ENCODE measurements at places on chromosomes 5 and 9.
A peak's percentile ranks its signal among the peaks of the same experiment; 100 is the strongest.

DNA sequence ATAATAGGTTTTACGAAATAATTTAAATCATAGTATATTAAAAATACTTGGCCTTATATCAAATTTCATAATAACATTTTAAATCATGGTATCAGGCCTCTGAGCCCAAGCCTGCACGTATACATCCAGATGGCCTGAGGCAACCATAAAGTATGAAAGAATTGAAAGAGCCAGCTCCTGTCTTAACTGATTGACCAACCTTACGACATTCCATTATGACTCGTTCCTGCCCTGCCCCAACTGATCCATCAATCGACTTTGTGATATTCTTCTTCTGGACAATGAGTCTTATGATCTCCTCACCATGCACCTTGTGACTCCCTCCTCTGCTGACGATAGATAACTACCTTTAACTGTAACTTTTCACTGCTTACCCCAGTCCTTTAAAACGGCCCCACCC, 545.0 kb downstream of the MTRR start:
- DNase-seq: no peak

DNA sequence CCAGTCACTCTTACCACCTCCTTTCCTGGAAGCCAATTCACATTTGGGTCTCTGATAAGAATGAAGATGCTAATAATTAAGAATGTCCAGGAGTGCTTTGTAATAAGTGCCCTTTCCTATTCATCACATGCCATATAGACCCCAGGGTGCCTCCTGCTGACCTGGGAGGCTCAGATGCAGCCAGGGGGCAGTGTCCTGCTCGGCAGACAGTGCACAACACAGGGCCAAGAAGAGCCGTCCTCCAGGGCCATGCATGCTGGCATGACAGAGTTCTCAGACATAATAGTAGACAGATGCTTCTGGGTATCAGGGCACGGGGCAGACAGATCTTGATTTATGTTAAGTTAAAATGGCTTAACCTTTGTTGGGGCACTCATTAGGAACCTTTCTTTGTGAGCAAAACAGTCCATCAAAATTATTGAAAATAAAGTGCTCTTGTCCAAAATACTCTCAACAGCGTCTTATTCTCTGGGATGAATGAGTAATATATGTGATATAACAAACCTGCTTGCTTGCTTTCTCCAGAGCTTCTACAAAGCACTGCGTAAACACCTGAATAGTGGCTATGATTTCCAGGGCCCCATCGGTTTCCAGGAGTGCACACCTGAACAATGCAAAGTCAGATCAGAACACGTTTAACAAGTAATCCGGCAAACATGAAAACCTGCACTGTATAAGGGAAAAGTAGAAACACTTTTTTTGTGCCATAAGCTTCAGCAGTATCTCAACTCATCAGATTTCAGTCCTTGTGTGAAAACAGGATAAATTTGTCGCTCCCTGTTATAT, 192.7 kb downstream of the FANCC start:
- DNase-seq: no peak

DNA sequence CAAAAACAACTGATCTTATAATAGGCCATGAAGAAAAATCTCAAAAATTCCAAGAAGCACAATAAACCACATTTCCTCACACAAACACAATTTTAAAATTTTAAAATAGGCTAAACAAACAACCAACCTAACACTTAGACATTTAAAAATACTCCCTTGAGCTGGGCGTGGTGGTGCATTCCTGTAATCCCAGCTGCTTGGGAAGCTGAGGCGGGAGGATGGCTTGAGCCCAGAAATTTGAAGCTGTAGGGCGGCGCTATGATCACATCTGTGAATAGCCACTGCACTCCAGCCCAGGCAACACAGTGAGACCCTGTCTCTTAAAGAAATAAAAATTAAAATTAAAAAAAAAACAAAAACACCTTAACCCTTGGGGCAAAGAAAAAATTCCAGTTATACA, 36.9 kb upstream of the TESK1 start:
- DNase-seq: no peak

DNA sequence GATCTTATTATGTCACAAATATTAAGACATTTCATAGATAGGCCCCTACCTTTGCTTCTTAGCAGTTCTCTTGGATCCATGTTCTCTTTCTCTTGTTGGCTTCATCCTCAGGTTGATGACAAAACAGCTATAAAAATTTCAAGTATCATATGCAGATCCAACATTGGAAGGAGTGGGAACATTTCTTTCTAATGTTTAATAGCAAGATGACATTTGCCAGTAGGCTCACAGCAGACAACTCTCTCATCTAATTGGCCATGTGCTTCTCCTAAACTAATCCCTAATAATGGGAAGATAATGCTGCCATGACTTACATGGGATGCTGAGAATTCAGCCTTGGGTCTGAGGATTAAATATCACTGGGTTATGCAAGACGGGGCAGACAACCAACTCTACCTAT, 485.5 kb upstream of the SEMA6A start:
- no peak for DNase-seq

DNA sequence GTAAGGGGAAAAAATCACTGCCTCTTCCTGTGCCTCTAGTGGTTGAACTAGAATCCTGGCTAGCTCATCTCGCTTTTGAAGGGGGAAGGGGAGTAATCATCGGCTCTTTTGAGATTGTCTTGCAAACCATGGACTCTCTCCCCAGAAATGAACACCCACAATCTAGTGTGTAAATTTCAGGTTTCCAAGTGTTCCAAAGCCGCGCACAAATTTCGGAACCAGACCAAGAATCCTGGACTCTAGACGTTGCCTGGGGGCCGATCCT, 4.9 kb upstream of the FOXE1 start:
- no peak for DNase-seq

- no peak for DNase-seq
Observed at GRCh38 chr5:26582350-26583045, 455.9 kb downstream of the CDH9 start.

DNA sequence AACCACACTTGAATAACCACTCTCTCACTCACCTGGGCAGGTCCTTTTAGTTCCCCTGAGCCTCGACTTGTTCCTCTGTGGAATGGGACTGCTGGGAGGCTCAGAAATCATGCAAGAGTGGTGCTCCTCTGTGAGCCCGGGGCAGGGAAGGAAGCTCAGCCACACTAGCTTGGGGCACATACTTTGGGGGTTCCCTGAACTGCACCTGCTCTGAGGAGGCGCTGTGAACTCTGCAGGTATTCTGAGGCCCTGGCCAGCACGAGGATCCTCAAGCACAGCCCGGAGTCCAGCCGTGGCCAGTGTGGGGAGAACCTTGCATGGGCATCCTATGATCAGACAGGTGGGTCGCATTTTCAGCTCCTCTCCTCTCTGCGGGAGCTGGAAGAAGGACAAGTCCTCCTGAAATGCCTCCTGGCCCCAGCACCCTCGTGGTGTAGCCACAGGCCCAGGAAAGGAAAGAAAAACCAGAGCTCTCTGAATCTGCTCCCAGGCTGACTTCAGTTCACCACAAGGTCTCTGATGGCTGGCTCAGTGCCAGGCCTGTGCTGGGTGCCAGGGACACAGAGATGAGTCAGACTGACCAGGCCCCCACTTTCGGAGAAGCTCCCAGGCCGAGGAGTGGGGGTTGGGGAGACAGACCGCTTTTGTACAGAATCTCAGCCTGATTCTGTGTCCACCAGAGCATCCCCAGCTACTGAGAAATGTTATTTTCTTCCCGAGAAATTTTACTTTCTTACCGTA, 11.9 kb downstream of the GLIPR2 start:
- no peak for DNase-seq

- DNase-seq: no peak
Observed at GRCh38 chr5:96942911-96943310, 7.0 kb downstream of the LNPEP start.

- no peak for DNase-seq
Observed at GRCh38 chr9:5840788-5841187, 7.9 kb upstream of the ERMP1 start.

GRCh38 chr9:112546149-112547012, 59.8 kb downstream of the KIAA1958 start:
- DNase-seq: no peak

GRCh38 chr5:31614151-31615020, 24.5 kb upstream of the PDZD2 start:
- DNase-seq: no peak

DNA sequence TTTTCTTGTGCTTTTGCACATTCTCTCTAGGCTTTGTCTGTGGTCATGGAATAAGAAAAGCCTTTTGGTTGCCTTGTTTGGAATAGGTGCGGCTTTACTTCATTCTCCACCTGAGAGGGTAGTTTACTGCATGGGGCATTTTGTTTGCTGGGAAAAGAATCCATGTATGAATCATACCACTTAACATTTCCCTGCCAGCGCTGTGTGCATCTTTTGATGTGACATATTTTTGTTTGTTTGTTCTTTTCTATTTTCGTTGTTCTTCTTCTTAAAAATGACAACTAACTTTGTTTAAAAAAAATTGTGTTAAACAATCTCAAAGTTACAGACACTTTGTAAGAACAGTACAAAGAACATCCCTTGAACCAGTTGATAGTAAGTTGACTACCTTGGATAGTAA, 113.2 kb downstream of the GCNT1 start:
- no peak for DNase-seq

GRCh38 chr9:106981396-106982287, 118.7 kb downstream of the ZNF462 start:
- DNase-seq: no peak

DNA sequence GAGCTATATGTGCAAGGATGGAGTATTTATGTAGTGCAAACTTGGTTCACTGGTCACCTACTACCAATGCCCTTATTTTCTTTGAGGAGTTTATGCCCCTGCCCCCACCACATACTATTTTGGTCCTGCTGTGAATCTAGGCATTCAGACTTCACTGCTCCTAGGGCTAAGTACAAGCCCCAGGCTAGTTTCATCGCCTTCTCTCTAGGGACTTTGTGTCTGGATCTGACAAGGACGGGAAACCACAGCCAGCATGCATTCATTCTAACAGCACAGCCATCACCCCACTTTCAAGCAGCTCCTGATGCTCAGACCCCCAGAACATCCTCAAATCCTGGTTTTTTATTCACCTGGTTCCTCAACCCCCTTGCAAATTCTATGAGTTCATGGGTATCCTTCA, 56.8 kb downstream of the DRD1 start:
- no peak for DNase-seq

- no peak for DNase-seq
Observed at GRCh38 chr5:173845321-173845720, 42.8 kb upstream of the CPEB4 start.

DNA sequence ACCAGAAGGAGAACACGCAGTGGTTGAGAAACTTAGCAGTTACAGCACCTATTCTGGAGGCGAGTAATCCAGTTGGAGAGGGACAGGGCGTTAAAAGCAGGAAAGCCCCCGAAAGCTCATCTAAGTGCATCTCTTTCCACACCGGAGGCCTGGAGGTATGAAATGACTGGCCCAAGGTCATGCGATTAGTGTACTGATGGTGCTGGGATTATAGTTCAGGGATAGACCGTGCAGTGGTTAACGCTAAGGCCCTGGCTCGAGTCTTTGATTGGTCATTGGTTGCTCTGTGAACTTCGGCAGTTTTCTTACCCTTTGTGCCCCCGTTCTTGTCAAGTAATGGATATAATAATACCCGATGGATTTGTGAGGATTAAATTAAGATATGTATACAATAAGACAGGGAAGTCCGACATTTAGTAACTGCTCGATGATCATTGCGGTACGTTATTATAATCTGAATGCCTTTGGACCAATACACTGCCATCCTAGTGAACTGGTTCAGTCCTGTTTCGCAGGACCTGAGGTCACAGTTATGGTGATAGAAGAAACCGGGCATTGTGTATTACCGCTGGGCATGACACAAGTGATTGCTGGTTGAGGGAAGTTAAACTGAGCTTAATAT, 960 bp downstream of the CANX start:
- no peak for DNase-seq

GRCh38 chr5:53183880-53184279, 74.3 kb upstream of the MOCS2 start:
- DNase-seq: no peak

DNA sequence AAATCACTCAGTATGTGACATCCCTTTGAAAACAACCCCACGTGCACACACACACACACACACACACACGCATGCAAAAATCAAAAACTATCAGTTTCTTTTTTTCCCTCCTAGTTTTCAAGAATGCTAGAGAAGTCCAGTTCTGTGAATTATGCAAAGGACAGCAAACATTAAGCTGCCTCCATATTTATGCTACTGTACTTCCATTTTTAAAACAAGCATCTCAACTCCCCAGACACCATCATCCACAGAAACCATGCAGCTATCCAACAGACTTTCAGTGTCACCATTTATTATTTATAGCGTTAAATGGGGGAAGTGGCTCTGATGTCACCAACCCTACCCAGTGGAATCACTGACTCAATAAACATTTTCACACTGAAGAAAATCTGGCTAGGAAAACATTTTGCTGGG, 1.6 kb downstream of the FBXW11 start:
- no peak for DNase-seq

- DNase-seq: no peak
Observed at GRCh38 chr5:149628221-149628620, 46.9 kb downstream of the ARHGEF37 start.

DNA sequence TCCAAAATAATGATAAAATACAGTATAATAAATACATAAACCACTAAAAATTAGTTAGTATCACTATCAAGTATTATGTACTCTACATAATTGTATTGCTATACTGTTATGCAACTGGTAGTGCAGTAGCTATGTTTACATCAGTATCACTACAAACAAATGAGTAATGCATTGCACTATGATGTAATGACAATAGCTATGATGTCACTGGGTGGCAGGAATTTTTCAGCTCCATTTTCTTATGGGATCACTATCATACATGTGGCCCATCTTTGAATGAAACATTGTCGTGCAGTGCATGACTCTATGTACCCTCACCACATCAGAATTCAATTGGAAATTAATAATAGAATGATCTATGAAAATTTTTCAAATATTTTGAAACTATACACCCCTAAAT, 201.3 kb downstream of the MPDZ start:
- DNase-seq: no peak

DNA sequence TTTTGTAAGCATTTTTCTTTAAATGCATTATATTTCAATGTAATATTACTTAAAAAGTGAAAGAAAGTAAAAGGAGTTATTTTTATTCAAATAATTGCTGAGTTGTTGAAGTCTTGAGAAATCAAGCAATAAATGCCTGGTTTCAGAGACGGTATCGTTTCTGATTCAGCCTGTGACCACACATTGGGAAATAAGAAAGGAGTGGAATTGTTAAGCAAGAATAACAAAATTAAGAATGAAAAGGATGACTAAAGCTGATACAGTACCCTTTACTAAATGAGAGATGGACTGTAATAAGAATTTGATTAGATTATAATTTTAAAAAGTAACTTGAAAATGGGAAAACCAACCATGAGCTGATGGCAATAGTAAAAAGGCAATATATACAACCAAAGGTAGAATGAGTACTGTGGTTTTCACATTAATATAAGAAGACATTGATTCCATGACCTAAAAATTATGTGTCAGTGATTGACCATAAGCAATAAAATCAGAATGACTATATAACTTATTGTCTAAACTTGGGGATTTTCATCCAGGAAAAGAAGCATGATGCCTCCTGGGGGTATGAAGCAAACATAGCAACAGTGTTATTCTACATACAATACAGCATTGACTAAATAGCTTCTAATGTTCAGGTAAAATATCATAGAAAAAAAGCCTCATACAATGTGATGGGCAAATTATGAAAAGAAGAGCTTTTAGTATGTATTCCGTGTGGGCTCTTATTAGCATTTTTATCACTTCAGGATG, 101.9 kb upstream of the PRDM9 start:
- no peak for DNase-seq

- DNase-seq: no peak
Observed at GRCh38 chr9:90890146-90890810, 88.7 kb downstream of the SYK start.

GRCh38 chr5:178145965-178146820, 7.5 kb downstream of the NHP2 start:
- DNase-seq: peak; percentile 61

Data from progenitor cell of endocrine pancreas (in vitro differentiated cells).